ENCODE measurements at places on chromosomes 12 and 14.

DNA sequence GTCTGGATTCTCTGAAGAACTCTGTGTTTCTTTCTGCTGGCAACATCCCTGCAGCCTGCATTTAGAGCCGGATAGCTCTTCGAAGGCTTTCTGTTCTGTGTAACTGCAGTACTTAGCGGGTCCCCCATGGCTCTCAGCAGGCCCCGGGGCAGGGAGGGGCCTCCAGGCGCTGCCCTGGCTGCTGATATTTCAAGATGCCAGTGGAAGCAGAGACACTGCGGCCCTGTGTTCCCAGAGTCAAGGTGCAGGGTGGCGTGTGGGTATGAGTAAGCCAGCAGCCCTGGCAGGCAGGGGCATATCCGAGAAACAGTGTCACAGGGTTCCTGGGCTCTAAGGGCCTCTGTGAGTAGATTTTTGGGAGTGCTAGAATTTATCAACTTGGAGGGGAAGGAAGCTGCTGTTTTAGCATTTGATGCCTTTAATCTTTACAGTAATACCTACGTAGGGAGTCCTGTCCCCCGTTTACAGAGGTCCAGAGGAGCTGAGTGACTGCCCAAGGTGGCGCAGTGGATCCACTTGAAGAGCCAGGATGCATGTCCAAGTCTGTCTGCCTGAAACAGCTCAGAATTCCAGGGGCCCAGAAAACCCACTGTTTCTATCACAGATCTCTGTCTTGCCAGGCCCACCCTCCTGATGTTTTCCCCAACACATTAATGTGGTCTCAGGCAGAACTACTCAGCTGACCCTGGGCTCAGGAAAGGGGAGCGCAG, 16.2 kb downstream of the ESRRB start:
- DNase-seq = no peak

GRCh38 chr14:95614349-95614748, 71.9 kb upstream of the TCL1B start:
- no peak for DNase-seq

DNA sequence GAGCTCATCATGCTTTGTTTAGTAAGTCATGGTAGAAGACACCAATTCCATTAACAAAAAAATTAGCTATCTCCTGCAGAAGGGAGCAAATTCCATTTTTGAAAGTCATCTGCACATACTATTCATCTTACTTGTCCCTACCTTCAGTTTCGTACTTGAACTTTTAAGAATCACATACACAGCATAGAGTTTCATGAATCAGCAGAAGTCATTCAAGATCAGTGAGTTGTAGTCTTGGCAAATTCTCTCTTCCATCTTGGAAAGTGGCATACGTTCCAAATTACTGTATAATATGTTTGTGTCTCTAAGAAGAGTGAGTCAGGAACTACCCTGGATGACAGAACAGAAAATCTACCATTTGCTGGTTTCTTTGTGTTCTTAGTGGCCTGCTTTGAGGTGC, 14.1 kb downstream of the VRK1 start:
- peak; percentile 27 for DNase-seq

- no peak for DNase-seq
Measured at GRCh38 chr12:111242184-111242583, 126.7 kb downstream of the PHETA1 start.

GRCh38 chr12:93808169-93808899, 131.2 kb downstream of the CRADD start:
- no peak for DNase-seq

GRCh38 chr12:101305226-101305779, 25.4 kb downstream of the UTP20 start:
- DNase-seq = no peak

- DNase-seq = no peak
Measured at GRCh38 chr12:4975574-4975973, 65.9 kb downstream of the KCNA1 start.

DNA sequence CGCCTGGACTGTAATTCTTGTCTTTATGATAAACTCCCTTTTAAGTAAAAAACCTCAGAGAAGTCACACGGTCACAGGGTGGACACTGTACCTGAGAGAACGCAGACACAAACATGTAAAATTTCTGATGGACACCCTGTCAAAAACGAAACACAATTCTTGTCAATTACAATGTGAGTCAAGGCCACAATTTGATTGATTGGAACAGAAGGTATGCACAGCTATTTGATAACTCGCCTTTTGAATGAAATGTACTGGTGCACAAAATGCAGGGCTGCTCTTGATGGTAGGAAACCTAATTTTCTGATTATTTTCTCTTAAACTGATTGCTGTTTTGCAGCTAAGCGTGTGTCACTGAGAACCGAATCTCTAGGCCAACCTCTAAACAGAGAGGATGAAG, 9.2 kb downstream of the DNAH10 start:
- no peak for DNase-seq

DNA sequence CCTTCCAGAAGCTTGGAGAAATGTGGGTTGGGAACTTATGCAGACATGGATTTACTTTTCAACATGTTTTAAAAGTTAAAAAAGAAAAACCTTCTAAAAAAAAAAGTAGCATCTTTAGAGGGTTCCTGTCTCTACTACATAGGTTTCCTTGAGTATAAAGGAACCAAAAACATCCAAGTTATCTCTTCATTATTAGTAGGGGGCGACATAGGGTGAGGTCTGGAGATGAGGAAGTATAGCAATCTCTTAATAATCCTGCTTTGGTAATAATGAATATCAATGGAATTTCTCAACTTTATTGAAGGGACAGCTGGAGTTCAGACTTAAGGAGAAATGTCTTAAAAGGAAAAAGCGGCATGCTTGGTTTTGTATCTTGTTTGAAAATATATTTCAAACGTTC, 6.5 kb upstream of the PLXNC1 start:
- DNase-seq = no peak

DNA sequence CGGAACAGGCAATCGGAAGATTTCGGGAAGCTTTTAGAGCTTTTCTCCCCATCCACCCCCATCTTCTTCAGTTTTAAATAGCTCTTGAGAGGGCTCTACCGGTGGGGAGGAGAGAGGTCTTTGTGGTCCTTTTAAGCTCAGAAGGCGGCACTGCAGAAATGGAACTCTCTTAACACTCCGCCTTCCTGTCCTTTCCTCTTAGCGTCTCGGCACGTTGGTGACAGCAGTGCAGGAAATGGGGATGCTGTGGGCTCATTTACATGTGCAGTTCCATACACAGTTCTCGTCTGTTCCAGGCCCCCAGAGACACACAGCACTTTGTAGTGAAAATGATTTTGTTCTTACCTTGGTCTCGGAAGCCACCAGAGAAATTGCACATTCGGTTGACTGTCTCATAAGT, 50.4 kb upstream of the RIN3 start:
- no peak for DNase-seq

GRCh38 chr14:51822499-51822898, 37.9 kb upstream of the GNG2 start:
- DNase-seq = no peak

DNA sequence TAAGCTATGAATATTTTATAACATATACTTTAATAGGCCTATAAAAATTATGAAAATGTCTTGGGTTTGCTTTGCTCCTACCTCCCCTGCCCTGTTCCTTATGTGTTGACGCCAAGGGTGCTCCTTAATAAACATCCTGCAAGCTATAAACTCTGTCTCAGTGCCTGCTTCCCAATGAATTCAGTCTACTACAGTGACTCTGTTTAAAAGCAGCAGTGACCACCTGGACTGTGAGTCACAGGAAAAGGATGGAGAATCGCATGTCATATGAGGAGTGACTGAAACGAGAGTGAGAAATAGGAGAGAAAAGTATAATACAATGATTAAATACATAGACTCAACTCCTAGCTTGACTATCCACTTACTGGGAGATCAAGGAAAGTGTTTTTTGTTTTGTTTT, 41.1 kb upstream of the CFAP54 start:
- no peak for DNase-seq

GRCh38 chr12:110813285-110813684, 33.5 kb upstream of the CCDC63 start:
- no peak for DNase-seq

DNA sequence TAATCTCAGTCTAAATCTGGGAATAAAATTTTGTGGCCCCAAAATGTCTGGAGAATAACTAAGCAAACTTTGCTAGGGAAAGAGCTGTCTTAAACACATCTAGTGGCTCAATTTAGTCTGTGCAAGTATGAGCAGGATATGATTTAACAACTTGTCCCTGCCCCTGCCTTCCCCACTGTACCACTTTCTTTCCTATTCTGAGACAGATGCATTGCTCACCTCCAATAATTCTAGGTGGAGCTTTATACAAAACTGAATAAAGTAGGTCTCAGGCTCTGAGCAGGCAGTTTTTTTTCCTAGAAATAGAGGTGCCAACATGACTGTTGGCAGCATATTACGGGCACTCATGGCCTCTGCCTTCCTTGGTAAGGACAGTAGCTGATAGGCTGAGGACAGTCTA, 412.1 kb downstream of the DAD1 start:
- DNase-seq = no peak

- DNase-seq = no peak
Measured at GRCh38 chr12:25295361-25295760, 44.6 kb upstream of the KRAS start.

GRCh38 chr14:68507544-68508081, 285.3 kb downstream of the ZFP36L1 start:
- no peak for DNase-seq

DNA sequence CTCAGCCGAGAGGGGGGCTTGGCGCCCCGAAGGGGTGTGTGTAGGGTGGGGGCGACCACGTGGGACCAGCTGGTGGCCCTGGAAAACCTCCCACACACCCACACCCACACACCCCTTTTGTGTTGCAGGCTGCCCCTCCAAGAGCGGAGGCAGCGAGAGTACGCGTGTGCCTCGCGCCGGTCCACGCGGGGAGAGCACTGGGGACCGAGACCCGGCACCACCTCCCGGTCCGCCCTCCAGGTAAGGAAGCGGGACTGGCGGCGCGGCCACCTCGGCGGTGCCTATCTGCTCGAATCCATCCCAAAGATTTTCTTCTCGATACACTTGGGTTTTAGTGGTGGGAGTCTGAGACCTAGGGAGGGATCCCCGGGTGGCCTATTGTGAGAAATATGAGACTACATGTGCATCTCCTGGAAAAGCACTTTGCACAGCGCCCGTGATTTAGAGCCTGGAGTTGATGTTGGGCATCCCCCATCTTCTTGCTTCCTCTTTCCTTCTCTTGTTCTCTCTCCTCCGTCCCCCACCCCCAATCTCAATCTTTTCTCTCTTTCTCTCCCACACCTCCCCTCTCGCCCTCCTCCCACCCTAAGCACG, 393 bp downstream of the SYT1 start:
- DNase-seq = no peak

DNA sequence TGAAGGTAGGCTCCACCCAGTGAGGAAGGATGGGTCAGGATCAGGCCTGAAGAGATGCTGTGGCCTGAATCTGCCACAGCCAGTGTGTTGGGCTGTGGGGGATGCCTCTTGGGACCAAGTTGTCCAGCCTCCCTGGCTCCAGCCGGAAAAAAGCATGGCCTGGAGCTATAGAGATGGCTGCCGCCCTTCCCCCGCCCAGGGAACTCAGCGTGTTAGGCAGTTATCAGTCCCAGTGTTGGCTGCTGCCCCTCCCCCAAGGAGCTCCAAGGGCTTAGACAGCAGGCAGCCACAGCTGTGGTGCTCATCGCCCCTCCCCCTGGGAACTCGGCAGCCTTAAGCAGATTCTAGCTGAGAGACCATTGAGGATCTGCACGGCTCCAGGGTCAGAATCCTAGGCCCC, 158.0 kb downstream of the CAPZA3 start:
- no peak for DNase-seq

DNA sequence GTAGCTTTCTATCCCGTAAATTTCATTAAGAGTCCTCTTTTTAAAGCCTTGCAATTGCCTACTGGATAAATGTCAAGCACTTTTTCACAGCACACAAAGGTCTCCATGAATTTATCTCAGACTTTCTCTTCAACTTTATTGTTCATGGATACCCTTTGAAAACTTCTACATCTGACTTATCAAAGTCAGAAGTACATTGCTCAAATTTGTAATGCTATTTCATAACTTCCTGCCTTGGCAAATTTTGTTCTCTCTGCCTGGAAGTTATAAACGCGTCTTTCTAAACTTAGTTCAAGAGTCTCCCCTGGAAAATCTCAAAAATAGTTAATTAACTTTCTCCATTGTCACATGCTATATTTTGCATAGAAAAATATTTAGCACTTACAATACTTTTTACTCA, 55.9 kb upstream of the RERGL start:
- no peak for DNase-seq

GRCh38 chr12:82593901-82594396, 92.8 kb upstream of the TMTC2 start:
- DNase-seq = no peak

- DNase-seq = no peak
Measured at GRCh38 chr12:129556082-129556481, 347.7 kb downstream of the TMEM132D start.

DNA sequence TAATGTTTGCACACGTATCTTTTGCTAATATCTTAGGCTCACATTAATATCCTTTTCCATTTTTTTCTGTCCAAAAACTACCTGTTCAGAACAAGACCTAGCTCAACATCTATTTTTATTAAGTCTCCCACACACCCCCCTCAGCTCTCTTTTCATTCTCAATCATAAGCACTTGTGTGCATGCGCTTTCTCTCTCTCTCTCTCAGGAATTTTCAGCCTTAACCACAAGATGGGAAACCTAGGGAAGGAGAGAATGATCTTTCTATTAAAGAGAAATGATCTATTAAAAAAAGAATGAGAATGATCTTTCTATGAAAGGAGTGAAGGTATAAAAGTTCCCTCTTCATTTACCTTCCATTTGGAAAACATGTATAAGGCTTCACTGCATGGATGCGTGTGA, 39.7 kb upstream of the AP4S1 start:
- DNase-seq = no peak

- no peak for DNase-seq
Measured at GRCh38 chr14:61003571-61003970, 22.5 kb downstream of the SLC38A6 start.

GRCh38 chr12:116390401-116391335, 113.2 kb upstream of the MED13L start:
- no peak for DNase-seq

Measured in GM04504 (cell line).